ENCODE measurements at places on chromosomes 4 and X. TPM values are rescaled to one million over a fixed set of nuclear protein-coding genes. Genes with fewer than 3 reads are reported as not detected.
A peak's percentile ranks its signal among the peaks of the same experiment; 100 is the strongest.

SERPINA7 gene
- total RNA-seq = not detected

NPNT gene
- not detected for total RNA-seq

UGT2A1 gene
- total RNA-seq = not detected

ADH1C gene
- not detected for total RNA-seq

PSAPL1 gene
- not detected for total RNA-seq

CHRDL1 gene
- not detected for total RNA-seq

VCX2 gene
- total RNA-seq = not detected

SPATA4 gene
- not detected for total RNA-seq

DNA sequence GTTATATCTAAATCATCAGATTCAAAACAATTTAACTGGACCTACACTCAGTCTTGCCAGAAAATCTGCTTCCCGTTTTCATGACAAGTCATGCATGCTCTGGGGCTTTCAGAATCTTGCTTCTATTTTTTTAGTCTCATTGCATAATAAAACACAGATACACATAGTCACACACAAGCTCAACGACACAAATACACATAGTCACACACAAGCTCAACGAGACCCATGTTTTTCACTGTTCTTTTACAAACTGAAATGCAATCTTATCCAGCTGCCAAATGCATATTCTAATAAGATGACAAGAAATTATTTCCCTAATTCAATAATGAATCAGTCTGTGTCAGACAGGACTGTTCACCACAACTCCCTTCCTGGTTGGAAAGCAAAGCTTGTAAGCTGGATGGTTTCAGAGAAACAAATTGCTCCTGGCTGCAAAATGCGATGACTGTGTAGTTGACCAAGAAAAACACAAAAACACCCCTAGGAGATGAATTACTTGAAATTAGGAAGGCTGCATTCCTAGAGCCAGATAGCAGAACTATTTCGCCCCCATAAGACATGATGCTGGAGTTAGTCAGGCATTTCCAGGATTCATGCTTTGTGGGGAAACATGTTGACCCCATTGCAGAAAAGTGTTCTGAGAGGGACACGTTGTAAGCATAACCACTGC, 208.7 kb downstream of the CHIC2 start:
- no peaks in the 10 kb centered on the region for H3K4me1 ChIP-seq
- no peaks in the 10 kb centered on the region for H3K36me3 ChIP-seq
- H3K27ac ChIP-seq = no peak overlapping the region
- H3K4me3 ChIP-seq = no peak overlapping the region
- no peak for DNase-seq

DNA sequence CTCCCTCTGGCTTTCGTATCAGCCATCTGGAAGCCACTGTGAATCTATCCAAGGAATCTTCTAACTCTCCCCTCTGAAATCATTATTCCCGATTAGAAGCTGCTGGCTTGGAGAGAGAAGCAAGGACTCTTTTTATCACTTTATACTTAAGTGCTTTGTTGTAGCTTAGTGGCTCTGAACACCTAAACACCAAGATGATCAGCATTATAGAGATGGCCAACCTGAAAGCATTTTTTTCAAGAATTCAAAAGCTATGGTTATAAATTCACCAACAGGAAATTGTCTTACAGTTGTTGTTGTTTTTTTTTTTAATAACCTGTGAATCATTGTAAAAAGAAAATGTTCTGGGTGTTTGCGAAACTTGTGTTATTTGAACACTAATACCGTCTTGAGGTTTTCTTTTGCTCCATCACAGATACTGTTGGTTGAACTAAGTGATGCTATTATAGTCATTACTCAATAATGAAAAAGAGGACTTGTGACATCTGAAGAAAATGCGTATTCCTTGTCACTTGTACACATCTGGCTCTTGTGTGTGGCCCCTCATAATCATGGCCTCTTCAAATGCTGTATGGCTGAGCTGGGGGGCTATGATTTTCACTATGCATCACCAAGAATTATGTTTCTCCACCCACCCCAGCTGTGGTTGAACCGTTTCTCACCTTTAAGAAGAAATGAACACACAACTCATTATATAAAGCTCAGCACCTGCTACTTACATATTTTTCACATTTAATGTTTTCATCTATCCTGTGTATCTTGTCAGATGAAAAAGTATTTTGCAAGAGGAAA, 11.8 kb upstream of the SMIM43 start:
- H3K36me3 ChIP-seq = no peaks in the 10 kb centered on the region
- DNase-seq = no peak
- H3K4me1 ChIP-seq = no peaks in the 10 kb centered on the region
- H3K4me3 ChIP-seq = no peak overlapping the region
- no peak overlapping the region for H3K27ac ChIP-seq
- H3K27me3 ChIP-seq = no peaks in the 10 kb centered on the region

- no peak for DNase-seq
- H3K36me3 ChIP-seq = no peaks in the 10 kb centered on the region
- H3K27ac ChIP-seq = no peak overlapping the region
- H3K27me3 ChIP-seq = peaks cover 25% of the 10 kb centered on the region
These were observed 403 bp upstream of the LGI2 start for GRCh38 chr4:25031077-25031621.

DNA sequence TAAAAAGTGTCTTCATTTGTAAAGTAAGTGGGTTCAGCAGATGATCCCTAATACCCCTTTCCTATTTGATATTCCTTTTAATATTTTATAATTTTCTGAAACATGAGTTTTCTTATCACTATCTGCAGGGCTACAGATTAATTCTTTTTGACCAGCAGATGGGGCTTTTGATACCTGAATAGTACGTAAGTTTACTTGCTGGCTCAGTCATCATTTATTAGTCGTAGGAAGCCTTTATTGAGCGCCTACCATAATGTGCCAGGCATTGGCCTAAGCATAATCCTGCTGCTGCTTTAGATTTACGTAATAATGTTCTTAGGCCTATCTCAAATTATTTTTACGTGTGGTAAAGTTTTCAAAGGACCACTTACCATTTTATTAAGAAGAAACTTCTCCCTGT, 33.1 kb downstream of the OSTC start:
- H3K27ac ChIP-seq = no peak overlapping the region
- no peaks in the 10 kb centered on the region for H3K27me3 ChIP-seq
- no peak overlapping the region for H3K4me3 ChIP-seq
- DNase-seq = peak; percentile 5
- no peaks in the 10 kb centered on the region for H3K36me3 ChIP-seq

- no peak for DNase-seq
- H3K36me3 ChIP-seq = no peaks in the 10 kb centered on the region
- no peaks in the 10 kb centered on the region for H3K27me3 ChIP-seq
These were observed 522.8 kb downstream of the GLUD2 start for GRCh38 chrX:121570072-121570841.

DNA sequence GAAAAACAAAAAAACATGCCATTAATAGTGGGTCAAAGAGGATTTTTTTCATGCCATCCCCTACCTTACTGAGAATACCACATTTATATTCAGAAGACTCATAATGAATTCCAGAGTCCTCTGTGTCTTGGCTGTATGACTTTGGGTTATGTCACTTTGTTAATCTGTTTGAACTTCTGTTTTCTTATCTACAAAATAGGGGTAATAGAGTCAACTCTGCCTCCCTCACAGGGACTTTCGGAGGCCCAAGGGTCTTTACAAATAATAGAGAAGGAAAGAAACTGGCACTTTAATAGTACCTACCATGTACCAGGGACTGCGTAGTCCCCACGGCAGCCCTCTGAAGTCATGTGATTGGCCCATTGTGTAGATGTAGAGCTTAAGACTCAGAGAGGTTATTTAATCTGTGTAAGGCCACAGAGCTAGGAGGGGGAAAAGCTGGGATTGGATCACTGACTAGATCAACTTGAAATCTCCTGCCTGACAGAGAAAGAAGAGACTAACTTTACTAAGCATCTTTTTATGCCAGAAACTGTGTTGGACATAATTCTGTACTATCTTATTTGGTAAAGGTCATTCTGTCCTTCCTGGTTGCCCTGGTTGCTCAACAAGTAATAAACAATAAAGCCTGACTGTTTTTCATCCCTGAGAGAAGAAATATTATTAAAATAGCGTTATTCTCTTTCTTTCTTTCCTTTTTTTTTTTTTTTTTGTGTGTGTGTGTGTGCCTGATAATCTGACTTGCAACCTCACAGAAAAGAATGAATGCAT, 59.6 kb downstream of the NFKB1 start:
- no peak for DNase-seq
- peak overlapping the region; percentile 40 for H3K27ac ChIP-seq
- H3K27me3 ChIP-seq = no peaks in the 10 kb centered on the region
- no peaks in the 10 kb centered on the region for H3K36me3 ChIP-seq

- no peaks in the 10 kb centered on the region for H3K4me1 ChIP-seq
- no peaks in the 10 kb centered on the region for H3K27me3 ChIP-seq
- no peak overlapping the region for H3K27ac ChIP-seq
- no peak for DNase-seq
- no peak overlapping the region for H3K4me3 ChIP-seq
These were observed 11.2 kb upstream of the TMEM154 start for GRCh38 chr4:152690706-152691651.

DNA sequence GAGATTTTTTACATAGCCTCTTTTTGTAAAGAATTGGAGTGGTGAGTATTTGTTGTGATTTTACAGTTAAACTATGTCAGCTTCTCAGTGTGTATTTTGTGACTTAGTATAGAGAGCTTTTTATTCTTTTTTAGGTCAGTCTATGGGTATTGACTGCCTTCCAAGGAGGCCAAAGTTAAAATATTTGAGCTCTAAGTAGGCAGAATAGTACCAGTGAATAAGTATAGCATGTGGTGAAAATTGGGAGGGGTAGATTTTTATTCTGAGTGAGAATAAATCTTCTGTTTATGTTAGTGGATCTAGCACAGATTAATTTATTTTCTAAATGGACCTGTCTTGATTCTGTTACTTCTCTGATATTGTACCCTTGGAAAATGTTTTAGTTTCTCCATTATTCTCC, 37.5 kb downstream of the HERC3 start:
- no peaks in the 10 kb centered on the region for H3K4me1 ChIP-seq
- no peak overlapping the region for H3K4me3 ChIP-seq
- no peaks in the 10 kb centered on the region for H3K36me3 ChIP-seq
- DNase-seq = no peak
- H3K27ac ChIP-seq = no peak overlapping the region

- H3K4me1 ChIP-seq = no peaks in the 10 kb centered on the region
- no peaks in the 10 kb centered on the region for H3K36me3 ChIP-seq
- no peak for DNase-seq
- no peak overlapping the region for H3K4me3 ChIP-seq
- H3K27me3 ChIP-seq = no peaks in the 10 kb centered on the region
These were observed 9.3 kb downstream of the PAGE4 start for GRCh38 chrX:49838374-49838773.

GRCh38 chr4:21858971-21859370, 89.6 kb downstream of the KCNIP4 start:
- no peaks in the 10 kb centered on the region for H3K36me3 ChIP-seq
- H3K4me3 ChIP-seq = no peak overlapping the region
- H3K4me1 ChIP-seq = no peaks in the 10 kb centered on the region
- no peaks in the 10 kb centered on the region for H3K27me3 ChIP-seq
- no peak overlapping the region for H3K27ac ChIP-seq

GRCh38 chr4:183722731-183723560, 63.9 kb downstream of the TRAPPC11 start:
- peak; percentile 51 for DNase-seq
- H3K27me3 ChIP-seq = no peaks in the 10 kb centered on the region
- H3K4me3 ChIP-seq = peak overlapping the region; percentile 64
- peaks cover 9% of the 10 kb centered on the region for H3K4me1 ChIP-seq
- H3K36me3 ChIP-seq = no peaks in the 10 kb centered on the region

DNA sequence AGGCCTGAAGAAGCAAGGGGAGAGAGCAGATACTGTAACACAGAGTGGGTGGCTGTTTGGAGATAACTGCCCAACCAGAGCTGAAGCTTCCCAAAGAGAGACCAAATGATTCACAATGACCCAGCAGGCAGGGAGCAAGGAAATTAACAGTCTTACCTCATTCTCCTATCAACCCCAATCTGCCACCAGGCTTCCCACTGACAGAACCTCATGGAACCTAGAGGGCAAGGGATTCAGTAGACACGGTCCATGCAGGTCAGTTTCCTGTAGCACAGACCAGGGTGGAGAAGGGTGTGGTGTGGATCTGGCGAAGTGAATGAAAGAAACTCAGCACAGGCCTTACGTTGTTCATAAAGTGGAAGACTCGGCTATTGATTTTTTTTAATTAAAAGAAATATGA, 60.7 kb upstream of the ALB start:
- DNase-seq = no peak
- no peaks in the 10 kb centered on the region for H3K36me3 ChIP-seq
- no peaks in the 10 kb centered on the region for H3K27me3 ChIP-seq
- H3K27ac ChIP-seq = no peak overlapping the region
- no peaks in the 10 kb centered on the region for H3K4me1 ChIP-seq
- H3K4me3 ChIP-seq = no peak overlapping the region

- no peak for DNase-seq
- no peaks in the 10 kb centered on the region for H3K27me3 ChIP-seq
- no peaks in the 10 kb centered on the region for H3K4me1 ChIP-seq
These were observed 181.6 kb downstream of the NKX6-1 start for GRCh38 chr4:84317513-84317912.

DNA sequence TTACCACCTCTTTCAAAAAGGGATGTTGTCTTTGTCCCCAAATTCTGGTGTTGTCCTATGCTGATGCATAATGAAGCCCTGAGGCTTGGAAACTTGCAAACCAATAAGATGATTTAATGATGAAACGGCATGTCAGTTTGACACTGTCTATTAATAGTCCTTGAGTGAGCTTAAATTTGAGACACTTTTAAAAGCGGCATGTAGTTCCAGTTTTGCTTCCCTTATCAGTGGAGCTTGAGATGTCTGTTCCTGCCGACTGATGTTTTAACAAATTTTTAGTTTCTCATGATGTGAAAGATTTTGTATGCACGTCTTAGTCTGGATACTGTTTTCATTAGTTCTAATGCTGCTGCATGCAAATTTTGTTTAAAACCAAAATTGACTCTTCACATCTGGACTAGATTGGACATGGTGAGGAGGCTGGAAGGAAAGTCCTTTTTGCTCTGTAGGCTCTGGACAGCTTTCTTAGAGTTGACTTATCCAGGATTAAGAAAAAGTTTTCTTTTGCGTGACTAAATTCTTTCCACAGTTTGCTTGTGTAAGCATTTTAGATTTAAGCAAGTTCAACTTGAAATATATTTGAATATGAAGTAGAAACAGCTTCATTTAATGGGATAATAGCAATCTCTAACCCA, 11.7 kb downstream of the C1GALT1C1 start:
- no peak overlapping the region for H3K4me3 ChIP-seq
- no peaks in the 10 kb centered on the region for H3K4me1 ChIP-seq
- DNase-seq = no peak
- no peak overlapping the region for H3K27ac ChIP-seq

- no peaks in the 10 kb centered on the region for H3K36me3 ChIP-seq
- peak; percentile 51 for DNase-seq
- H3K27ac ChIP-seq = no peak overlapping the region
- no peak overlapping the region for H3K4me3 ChIP-seq
These were observed 203.6 kb downstream of the SPRY1 start for GRCh38 chr4:123599920-123600810.

DNA sequence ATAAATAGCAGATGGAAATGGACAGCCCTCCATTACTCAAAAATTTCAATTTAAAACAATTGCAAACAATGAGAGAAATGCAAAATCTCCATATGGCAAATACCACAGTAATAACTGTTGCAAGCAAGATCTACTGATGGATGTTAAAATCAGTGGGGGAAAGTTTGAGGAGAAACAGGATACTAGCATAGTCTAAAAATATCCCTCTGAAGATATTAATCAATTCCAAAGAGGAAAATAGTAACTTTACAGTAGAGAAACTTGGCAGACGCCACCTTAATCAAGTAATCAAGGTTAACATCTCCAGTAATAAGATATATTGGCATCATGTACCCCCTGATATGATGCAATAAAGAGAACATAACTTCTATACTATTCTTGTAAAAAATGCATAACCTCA, 344.8 kb downstream of the ZNF674 start:
- no peak overlapping the region for H3K27ac ChIP-seq
- no peak for DNase-seq
- no peaks in the 10 kb centered on the region for H3K36me3 ChIP-seq

GRCh38 chr4:83002329-83002728, 8.3 kb downstream of the LIN54 start:
- no peak overlapping the region for H3K4me3 ChIP-seq
- peaks cover 12% of the 10 kb centered on the region for H3K4me1 ChIP-seq
